Activated naive CD8-positive, alpha-beta T cell treated with anti-CD3 and anti-CD28 coated beads, Interleukin-2, amount 50 U/mL, for 24 hours (primary cell): ENCODE measurements at places on chromosomes 16 and 17.

DNA sequence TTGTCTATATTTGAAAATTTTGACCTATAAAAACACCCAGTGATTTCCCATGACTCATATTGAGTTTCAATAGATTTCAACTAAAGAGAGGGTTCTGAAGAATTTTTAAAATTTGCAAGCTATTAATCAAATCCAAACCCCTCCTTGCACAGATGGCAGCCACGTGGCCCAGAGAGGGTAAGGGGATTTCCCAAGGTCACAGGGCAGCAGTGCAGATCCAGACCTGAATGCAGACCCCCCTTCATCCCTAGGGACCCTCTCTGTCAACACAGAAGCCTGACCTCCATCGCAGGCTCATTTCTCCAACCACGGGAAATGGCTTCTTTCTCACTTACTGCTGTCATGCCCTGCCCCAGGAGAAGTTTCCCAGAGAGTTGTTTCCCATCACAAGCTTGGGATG, 24.7 kb upstream of the CES5A start:
- DNase-seq: no peak

- DNase-seq: no peak
Observed at GRCh38 chr16:83623892-83624291, 183.9 kb upstream of the HSBP1 start.

- DNase-seq: no peak
Observed at GRCh38 chr16:57846078-57846697, 43.9 kb upstream of the KIFC3 start.

DNA sequence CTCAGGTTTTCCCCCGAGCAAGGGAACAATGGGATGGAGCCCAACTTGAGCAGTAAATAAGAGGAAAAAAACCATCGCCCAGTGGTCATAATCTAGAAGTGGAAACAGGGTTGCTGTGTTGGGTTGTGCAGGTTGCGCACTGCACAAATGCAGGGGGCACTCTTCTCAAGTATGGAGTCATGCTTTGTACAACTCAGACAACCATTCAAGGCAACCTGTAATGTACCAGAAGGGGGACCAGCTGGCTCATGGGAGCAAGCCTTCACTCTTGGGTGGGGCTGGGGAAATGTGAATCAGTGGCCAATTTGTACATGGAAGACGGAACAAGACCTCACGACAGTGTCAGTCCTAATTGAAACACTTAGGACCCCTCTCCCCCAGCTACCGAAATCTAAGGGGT, 23.9 kb upstream of the LITAF start:
- DNase-seq: no peak

DNA sequence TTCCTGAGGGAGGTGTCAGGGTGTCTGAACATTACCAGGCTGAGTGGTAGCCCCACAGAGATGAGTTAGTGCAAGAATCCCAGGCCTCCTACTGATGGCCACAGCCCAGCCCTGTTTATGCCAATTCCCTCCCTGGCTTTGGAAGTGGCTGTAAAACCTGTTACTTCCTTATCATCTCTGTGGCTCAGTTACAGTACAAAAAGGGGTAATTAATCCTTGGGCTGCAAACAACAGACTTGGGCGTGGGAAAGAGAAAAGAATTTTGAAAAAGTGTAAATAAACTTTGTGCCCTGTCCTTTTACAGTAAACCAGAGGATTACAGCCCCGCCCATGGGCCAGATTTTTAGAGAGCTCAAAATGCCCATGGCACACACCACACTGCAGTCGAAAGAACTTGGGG, 73.1 kb upstream of the AXIN2 start:
- DNase-seq: no peak

GRCh38 chr17:45052052-45052772, 780 bp upstream of the DCAKD start:
- DNase-seq: peak; percentile 42

DNA sequence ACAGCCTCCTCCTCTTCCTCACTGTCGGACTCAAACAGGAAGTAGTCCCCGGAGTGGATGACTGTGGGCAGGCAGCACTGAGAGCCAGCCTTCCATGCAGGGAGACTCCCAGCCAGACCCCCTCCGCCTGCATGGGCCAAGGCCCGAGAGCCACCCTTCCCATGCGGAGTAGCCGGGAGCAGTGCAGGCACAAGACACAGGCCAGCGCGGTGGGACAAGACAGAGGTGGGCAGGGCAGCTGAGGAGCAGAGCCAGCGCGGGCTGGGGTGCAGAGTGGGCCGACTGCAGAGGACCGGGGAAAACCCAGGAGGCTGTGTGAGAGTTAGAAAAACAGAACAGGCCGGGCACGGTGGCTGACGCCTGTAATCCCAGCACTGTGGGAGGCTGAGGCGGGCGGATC, 17.6 kb downstream of the CTU2 start:
- DNase-seq: no peak
